ENCODE measurements at places on chromosomes 12 and 14. TPM values are rescaled to one million over a fixed set of nuclear protein-coding genes. Genes with fewer than 3 reads are reported as not detected.

NDUFA9 gene
- total RNA-seq = 130 TPM

- DNase-seq = no peak
Measured at GRCh38 chr14:37328673-37329072, 130.9 kb downstream of the MIPOL1 start.

- DNase-seq = no peak
Measured at GRCh38 chr12:113269257-113269943, 48.1 kb downstream of the TPCN1 start.

DNA sequence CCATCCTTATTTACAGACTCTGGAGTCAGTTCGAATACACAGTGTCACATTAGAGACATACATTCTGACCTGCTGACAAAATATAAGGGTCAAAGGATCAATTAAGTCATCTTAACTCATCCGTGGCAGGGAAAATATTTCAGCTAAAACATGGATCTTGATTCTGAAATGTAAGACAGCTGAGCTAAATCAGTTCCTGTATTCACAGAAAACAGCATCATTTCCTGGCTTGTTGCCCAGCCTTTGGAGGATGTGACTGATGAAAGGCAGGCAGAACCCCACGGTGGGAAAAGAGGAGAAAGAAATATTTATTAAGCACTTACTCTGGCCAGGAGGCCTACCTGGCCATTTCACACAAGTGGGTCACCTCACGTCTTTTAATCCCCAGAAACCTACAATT lies 101.9 kb downstream of the GAS2L3 start:
- DNase-seq = no peak

DNA sequence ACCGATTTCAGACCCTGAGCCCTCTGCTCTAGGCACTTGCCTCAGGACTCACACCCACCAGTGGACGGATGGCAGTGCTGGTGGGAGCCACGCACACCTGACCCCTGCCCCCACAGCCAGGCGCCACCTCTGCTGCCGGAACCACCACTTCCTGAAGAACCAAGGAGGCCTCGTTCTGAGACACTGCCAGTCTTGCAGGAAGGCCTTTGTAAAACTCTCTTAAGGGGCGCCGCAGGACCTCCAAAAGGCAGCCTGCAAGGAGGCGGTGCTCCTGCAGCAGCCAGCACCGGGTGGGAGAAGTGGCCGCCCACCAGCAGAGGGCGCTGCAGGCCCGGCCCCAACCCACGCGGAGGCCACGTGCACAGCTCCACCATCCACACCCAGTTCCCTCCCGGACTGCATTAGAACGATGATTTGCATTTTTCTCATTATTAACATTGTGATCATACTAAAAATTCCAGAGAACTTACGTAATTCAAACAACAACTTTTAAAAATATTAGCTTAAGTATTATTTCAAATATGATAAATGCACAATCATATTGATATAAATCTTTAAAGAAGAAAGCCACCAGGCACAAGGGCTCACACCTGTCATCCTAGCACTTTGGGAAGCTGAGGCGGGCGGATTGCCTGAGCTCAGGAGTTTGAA lies 12.8 kb downstream of the STX2 start:
- peak; percentile 88 for DNase-seq

DNA sequence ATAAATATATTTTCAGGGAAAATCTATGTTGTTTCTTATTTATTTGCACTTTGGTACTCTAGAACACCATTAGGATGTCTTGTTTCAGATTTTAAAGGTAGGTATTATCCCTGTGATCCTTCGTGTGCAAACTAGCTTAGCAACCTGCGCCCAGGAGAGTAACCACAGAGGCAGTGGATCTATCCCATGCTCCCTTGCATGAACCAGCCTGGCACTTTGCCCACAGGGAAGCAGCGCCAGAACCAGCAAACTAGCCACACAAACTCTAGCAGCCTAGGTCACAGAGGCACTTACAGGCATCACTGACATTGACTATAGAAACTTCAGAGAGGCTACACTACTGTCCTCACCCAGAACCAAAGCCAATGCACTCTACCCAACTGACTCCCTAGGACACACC lies 76.1 kb downstream of the TSHR start:
- DNase-seq = no peak

DNA sequence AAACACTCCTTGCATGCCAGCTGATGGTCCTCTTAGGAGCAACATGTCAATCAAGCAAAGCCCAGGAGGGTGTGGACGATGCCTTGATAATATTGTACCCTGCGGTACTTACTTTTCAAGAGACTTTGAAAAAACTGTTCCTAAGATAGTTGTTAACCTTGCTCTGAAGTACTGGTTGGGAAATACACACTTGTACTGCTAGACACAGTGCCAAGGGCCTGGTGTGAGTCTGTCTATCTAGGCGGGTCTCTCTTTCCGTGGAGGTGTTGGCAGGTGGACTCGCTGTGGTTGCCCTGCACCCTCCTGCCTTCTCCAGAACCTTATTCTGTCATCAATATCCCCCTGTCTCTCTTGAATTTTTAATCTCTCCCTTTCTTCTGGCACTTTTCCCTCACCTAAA lies 189.4 kb downstream of the NRXN3 start:
- DNase-seq = no peak

DNA sequence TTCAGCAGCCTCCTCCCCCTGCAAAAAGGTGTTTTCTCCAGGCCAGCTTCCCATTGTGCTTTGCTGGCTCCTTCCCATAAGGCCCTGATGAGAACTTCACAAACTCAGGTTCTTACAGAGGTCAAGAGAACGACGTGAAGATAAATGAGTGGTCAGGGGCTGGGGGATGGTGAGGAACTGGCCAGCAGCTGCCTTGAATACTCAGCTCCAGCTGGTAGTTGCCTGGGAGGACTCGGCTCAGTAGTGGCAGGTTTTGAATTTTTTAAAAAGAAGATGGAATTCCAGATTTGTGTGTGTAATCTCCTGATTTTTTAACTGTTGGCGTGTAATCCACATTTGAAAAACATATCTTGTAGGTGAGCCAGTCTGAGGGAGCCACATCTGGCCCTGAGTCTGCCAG lies 5.9 kb downstream of the DDX55 start:
- no peak for DNase-seq

- no peak for DNase-seq
Measured at GRCh38 chr14:93712838-93713724, 75.2 kb downstream of the PRIMA1 start.

GRCh38 chr12:20415028-20415427 lies 46.7 kb downstream of the PDE3A start:
- DNase-seq = no peak

- no peak for DNase-seq
Measured at GRCh38 chr14:50051106-50051505, 65.3 kb downstream of the VCPKMT start.

- DNase-seq = no peak
Measured at GRCh38 chr14:59844186-59844812, 26.3 kb downstream of the RTN1 start.

All from activated CD4-positive, alpha-beta T cell treated with anti-CD3 and anti-CD28 coated beads, Interleukin-2, amount 10 ng/mL, durations not matched to agents 24 days and 14 days (primary cell).